ENCODE measurements at places on chromosomes 2 and 18.

DNA sequence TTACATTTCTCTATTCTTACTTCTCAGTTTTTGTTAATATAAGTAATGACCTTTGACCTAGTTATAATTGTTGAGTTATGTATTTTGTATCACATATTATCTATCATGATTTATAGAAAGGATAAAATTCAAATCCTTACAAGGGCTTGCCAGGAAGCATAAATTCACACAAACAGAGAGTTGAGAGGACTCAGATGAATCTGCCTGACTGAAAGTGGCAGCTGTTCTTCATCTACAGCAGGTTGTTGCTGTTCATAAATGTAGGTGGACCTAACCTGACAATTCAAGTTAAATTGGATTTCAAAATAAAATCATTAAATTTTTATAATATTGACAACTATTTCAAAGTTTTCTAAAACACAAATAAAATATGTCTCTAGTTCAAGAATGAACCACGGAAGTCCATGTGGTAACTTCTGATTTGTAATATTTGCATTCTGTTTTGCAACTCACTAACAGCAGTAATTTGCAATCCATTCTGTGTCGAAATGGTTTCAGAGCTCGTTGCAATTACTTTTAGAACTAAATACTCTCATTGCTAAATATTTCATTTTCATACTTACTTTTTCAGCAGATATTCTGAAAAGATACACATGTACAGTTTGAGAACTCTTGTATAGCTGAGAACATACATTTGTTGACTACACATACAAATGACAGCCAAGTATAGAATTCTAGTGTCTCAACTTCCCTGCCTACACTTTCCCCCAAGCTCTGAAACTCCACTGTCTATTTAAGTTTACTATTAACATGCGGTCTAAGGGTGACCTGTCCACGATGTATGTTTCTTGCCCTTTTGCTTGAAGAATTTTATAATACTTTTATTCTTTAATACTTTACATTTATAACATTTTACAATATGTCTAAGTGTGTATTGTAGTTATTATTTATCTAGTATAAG, 25.7 kb downstream of the SCN7A start:
- DNase-seq, result peak; percentile 90

- no peak for DNase-seq
These were observed 184.3 kb downstream of the SH3BP4 start for GRCh38 chr2:235135990-235136561.

DNA sequence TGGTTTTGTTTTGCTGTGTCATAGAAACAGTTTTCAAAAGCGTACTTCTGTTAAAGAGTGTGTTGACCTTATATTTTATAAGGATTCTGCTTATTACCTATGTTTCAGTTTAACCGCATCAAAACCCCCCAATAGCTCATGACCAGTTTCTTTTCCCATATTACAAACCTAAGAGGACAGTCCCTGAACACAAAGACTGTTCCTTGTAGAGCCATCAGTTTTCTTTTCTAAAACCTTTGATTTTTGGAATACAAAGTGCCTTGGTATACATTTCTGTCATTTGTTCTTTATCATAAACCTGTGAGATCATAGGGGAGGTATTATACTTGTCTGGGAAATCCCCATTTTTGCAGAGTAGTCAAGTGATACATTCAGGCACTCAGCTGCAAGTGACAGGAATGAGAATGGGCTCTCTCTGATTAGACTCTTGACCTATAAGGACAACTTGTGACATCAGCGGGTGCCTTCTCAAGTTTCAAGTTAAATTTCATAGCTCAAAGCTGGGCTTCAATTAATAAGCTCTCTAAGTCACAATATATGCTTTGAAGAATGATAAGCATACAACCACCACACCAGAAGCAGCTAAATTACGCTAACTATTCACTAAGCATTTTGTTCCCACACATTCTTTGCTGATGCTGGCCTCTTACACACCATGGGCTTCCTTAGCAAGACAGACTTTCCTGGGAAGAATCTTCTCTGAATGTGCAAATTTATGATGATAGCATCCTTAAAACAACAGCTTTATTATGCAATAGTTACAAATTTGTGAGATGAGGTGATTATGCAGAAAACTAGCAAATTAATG, 97.5 kb upstream of the CD302 start:
- DNase-seq, result no peak

DNA sequence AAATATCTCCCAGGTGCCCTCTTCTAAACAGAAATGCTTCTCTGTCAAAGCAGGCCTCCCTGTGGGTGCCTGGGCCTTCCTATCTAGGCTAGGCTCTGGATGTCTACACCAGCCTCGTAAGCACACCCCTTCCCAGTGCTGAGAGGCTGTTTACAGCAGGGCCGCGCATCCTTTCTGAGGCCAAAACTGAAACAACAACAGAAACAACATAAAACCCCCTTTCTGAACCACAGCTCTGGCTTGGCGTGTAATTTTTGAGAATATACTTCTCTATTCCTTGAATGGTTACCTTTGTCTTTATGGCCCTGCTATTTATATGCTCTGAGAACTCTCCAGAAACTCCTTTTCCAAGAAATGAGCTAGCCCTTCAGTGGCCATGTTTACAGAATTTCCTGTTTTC, 118.4 kb downstream of the BCL2L11 start:
- DNase-seq, result no peak

GRCh38 chr18:76524900-76525698, 30.1 kb upstream of the ZNF516 start:
- no peak for DNase-seq

GRCh38 chr2:21429747-21430146, 306.0 kb downstream of the TDRD15 start:
- DNase-seq, result no peak

DNA sequence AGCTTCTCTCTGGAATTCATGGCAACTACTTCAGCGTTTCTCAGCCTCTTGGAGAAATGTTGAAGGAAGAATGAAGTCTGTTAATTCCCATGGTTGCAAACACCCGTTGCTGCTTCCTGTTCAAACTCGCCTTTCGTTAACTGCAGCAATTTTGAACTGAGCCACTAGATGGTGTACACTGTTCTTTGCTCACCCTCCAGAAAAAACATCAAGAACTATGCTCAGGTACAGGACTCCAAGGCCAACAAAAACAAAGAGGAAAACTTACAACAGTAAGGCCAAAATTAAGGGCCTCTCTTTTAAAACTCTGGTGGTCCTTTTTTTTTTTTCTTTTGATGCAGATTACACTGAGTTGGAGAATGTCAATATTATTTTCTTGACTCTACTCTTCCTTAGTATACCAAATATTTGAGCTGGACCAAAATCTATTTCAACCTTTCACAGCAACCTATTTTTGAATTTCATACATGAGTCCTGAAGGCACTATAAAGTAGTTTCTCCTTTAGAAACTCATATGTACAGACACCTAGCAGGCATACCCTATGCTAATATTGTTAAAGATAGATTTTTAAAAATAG, 58.2 kb downstream of the KLHL14 start:
- DNase-seq, result peak; percentile 63

GRCh38 chr2:136217996-136218395, 100.0 kb upstream of the CXCR4 start:
- no peak for DNase-seq

DNA sequence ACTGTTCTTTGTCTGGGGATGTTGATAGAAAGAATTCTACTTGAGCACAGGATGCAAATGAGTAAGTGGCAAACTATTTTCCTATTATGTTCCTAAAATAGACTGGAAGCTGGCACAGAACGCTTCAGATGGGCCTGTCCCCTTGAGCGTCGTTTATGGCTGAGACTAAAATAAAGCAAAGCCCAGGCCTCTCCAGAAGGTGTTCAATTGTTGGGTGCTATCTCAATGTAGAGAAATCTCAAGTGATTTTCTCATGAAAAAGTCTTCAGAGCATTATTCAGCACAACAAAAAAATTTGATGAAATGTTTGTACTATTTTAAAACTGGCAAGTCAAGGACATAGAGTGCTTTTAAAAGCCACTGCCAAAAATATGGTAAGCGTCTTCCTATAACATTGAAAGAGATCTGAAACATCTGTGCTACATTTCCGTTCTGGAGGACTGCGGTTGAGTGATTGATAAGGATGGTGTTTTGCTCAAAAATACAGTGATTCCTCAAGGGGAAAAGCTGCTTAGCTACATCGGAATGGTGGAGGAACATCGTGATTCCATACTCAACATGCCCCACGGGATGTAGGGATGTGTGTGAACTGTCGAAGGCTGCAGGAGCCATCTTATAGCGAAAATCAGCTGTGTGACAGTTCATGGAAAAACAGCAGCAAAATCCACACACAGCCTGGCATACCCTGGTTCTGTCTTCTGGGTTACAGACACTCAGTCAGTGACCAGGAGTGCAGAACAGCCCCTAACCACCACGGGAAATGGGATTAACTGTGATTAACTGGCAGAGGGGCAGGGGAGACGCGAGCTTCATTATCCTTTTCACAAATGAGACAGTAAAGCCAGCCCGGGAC, 10.4 kb upstream of the LRRFIP1 start:
- no peak for DNase-seq

DNA sequence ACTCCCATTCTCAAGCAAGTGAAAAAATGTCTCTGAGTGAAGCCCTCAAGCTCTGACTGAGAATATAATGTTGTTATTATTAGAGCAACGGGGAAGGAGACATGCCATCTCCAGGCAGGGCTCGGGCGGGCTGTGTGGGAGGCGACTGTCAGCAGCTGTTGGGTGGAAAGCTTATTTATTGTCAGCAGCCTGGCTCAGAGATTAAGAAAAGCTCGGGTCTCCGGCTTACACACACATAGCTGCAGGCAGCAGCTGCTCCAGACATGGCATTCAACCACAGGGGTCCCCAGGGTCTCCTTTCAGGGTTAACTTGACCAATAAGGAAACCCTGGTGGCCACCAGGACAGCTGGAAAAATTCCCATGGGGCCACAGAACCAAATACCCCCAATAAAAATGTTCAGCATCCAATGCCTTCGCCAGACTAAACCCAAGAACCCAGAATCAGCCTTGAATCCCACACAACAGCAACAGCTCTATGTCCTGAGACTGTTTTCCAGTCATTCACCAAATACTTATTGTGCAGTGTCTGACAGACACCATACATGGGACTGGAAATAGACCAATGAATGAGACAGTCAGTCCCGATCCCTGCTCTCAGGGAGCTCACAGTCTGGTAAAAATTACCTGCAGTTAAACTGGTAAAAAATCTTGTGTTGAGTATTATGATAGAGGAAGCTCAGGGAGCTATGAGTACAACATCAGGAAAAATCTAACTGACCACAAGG, 70.5 kb upstream of the RTN4 start:
- DNase-seq, result no peak

- no peak for DNase-seq
These were observed 10.4 kb upstream of the SFTPB start for GRCh38 chr2:85678377-85678776.

DNA sequence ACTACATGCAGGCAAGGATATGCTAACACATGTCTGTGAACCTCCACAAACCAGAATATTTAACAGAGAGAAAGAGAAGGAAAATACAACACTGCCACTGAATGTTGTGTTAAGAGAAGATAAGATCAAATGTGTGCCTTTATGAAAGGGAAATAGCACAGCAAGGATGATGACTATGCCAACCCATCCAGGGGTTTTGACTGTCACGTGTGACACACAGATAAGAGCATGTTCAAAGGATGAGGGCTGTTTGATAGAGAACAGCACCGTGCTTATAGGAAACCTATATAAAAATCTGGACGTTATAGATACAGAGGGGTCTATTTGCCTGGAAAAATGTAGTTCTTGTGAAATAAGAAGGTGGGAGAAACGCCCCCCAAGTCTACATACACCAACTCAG, 911.8 kb downstream of the CPS1 start:
- no peak for DNase-seq

- no peak for DNase-seq
These were observed 12.8 kb upstream of the MSGN1 start for GRCh38 chr2:17803497-17803896.

DNA sequence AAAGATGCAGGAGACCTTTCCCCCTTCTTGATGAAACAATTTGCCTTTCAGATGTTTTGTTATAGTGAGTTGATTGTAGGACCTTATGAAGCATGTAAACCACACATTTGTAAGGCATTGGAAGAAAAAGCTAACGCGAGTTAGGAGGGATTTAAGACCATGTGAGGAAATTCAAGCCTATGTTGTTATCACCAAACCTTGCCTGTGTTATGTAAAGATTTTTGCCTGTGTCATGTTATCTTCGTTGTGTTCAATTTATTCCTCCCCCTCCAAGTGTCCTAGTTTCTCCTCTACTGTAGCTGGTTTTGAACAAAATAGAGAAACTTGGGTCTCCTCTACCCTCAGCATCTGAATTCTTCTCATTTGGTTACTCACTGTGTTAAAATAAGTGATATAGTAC, 173.0 kb downstream of the NEDD4L start:
- no peak for DNase-seq

- DNase-seq, result no peak
These were observed 40.0 kb downstream of the MARCO start for GRCh38 chr2:118982039-118982438.

- no peak for DNase-seq
These were observed 76.2 kb upstream of the ODC1 start for GRCh38 chr2:10524341-10524740.

GRCh38 chr2:63058921-63059792, 8.5 kb downstream of the OTX1 start:
- DNase-seq, result no peak

DNA sequence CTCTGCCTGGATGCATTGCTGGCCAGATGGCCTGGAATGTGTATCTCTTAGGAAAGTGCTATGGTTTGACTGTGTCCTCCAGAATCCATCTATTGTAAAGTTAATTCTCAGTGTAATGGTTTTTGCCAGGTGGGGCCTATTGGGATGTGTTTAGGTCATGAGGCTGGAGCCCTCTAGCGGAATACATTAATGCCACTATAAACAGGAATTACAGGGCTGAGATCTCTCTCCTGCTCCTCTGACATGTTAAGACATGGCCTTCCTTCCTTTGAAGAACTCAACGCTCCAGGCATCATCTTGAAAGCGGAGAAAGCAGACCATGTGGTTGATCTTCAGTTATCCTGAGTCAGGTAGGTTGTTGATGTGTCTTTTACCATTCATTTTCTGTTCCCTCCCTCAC, 276.4 kb downstream of the RPIA start:
- DNase-seq, result no peak

- DNase-seq, result no peak
These were observed 2.6 kb downstream of the EVA1A start for GRCh38 chr2:75558136-75558535.

DNA sequence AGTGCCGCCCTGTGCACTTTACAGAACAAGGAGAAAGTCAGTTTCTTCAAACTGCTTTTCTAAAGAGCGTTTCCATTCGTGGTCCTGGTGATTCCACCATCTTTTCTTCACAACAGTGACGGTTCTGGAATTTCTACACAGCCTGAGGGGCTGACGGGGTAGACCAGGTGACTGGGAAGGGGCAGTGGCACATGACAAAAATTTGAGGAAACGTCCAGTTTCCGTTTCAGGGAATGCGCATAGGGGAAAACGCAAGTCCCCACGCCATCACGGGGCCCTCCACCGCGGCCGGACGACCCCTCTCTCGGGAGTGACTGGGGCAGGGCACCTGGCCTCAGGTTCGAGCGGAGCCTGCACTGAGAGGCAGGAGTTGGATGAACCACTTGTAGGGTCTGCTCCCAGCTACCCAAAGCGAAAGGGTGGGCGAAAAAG, 980 bp upstream of the SPTBN1 start:
- no peak for DNase-seq

- DNase-seq, result no peak
These were observed 189.6 kb upstream of the RBMS1 start for GRCh38 chr2:160683206-160683605.

All from AML-193 (cell line).